ENCODE measurements at places on chromosomes 2 and 18.

DNA sequence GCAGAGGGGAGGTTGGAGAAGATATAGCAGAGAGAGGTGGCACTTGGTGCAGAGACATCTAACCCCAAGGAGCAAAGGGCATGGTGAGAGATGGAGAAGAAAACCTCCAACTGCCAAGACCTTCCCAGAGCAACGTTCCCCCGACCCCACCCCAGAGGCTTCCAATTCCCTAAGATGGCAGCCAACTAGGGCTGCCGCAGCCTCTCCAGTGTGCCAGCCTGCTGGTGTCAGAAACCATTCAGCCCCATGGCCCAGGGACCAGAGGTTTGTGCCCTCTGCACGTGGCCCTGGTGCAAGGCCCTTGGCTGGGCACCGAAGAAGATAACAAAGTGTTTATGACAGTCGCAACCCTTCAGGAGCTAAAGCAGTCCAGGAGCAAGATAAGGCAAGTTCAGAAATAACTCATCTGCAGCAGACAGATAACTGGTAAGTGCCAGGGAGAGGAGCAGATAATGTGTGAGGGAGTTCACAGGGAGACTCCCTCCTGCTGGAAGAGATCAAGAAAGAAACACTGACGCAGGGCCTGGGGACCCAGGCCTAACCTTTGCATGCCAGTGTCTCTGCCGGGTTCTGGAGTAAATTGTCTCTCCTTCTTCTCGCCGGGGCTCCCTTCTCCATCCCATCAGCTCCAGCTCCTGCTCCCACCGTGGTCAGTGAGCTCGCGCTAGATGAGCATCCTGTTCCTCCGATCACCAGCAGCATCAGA is 66.1 kb upstream of the ID2 start:
- DNase-seq: no peak

- DNase-seq: no peak
These were observed 51.4 kb downstream of the TRIB2 start for GRCh38 chr2:12767996-12768624.

DNA sequence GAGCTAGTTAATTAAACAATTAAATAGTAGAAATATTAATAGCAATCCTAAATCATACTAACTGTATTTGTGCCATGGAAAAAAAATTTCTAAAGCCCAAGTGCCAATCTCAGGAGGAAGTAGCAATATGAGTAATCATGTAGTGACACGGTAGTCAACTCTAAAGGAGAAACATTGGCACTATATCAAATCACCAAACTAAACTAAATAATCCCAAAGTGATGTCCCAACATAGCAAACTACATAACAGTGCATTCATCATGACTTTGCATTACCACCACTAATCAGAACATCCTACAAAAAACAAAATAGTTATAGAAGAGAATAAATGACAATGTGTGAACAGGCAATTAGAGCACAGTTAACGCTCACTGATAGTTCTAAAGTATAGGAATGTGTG is 195.1 kb downstream of the EXOC6B start:
- no peak for DNase-seq

- DNase-seq: no peak
These were observed 140.8 kb downstream of the FIGN start for GRCh38 chr2:163595028-163595427.

GRCh38 chr18:22563164-22563583 is 145.5 kb upstream of the CTAGE1 start:
- DNase-seq: no peak

- DNase-seq: peak; percentile 45
These were observed 40.3 kb downstream of the RRM2 start for GRCh38 chr2:10162586-10163497.

DNA sequence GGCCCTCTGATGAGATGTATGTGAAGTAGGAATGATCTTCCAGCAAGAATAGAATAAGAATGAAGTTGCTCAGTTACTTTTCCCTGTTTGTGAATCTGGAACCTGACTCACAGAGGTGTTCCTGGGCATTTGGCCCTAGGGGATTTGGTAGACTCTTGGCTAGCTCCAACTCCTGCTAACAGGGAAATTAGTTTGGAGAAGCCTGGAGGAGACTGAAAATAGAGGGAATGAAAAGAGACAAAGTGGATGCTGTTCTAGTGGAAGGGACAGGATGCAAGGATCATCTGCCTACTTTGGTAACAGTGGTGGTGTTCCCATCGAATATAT is 19.6 kb downstream of the TMEM17 start:
- no peak for DNase-seq
